Ecto neural progenitor cell (in vitro differentiated cells): ENCODE measurements at places on chromosomes 2 and 18.

- no peak for DNase-seq
These were observed 71.4 kb downstream of the PLCL1 start for GRCh38 chr2:197875763-197876162.

- no peak for DNase-seq
These were observed 148.7 kb downstream of the AGAP1 start for GRCh38 chr2:235642446-235643098.

- no peak for DNase-seq
These were observed 1548.8 kb upstream of the LRRTM1 start for GRCh38 chr2:81853341-81853740.

DNA sequence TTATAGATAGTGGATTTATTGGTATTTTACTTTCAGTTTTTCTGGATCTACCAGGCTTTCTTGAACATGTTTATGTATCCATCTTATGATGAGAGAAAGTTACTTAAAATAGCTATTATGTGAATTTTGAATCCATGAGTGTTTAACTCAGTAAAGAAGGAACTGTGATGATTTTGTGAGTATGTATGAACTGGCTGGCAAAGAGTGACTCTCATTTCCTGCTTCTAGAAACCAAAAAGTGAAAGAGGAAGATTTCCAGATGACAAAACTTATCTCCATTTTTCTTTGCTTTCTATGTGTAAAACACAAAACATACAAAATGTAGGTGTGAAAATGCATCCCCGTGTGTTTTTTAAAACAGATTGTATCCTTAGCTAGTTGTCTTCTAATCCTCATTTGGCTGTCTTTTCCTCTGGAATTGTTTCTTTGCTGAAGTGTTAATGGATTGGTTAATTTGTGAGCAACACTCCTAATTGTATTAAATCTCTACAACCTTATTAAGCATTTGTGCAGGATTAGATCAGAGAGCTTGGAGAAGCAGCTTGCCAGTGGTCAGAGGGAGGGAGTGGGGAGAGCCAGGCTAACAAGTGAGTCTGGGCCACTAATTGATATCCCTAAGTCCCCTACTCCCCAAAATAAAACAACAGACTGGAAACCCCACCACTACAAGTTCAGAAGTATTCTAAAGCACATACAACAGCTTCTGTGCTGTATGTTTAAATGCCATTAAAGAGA lies 23.9 kb downstream of the PTPRM start:
- DNase-seq: no peak

GRCh38 chr2:68723181-68723580 lies 11.4 kb upstream of the ARHGAP25 start:
- DNase-seq: no peak

DNA sequence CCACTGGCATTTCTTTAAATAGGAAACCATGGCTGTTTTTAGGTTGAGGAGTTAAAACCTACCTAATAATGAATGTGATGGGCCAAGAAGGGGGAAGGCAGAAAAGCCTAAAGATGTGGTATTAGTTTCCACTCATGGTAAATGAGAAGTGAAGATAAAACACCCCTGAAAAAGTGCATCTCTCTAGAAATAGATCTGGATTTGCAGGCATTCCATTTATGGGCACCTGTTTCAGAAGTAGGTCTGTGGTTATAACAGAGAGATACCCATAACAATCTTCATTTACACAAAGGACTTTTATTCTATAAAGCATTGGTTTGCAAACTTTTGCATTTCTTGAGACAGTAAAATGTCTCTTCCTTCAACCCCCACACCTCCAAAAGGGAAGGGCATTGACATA lies 62.1 kb downstream of the PRKCE start:
- no peak for DNase-seq

DNA sequence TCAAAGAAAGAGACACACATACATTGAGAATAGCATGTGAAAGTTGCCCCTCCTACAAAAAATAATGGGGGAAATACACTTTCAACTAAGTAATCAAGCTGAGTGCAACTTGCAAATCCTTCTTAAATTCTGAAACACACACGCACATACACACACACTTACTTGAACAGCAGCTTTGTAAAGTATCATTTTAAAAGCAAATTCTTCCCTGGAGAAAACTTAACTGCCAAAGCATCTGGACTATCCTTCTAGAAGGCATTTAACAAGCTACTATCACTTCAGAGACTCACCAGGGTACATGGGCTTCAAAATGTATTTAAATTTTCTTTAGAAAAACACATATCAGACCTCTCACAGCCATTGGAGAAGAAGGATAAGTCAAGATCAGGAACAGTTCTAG lies 15.3 kb downstream of the GAREM1 start:
- no peak for DNase-seq

- DNase-seq: no peak
These were observed 136.1 kb upstream of the RIOK3 start for GRCh38 chr18:23316988-23317387.

- DNase-seq: no peak
These were observed 305.5 kb downstream of the PTPRM start for GRCh38 chr18:7872569-7872968.
